ENCODE measurements at places on chromosomes 16 and 17.

- DNase-seq = no peak
Measured at GRCh38 chr17:45791041-45791582, 7.0 kb downstream of the CRHR1 start.

DNA sequence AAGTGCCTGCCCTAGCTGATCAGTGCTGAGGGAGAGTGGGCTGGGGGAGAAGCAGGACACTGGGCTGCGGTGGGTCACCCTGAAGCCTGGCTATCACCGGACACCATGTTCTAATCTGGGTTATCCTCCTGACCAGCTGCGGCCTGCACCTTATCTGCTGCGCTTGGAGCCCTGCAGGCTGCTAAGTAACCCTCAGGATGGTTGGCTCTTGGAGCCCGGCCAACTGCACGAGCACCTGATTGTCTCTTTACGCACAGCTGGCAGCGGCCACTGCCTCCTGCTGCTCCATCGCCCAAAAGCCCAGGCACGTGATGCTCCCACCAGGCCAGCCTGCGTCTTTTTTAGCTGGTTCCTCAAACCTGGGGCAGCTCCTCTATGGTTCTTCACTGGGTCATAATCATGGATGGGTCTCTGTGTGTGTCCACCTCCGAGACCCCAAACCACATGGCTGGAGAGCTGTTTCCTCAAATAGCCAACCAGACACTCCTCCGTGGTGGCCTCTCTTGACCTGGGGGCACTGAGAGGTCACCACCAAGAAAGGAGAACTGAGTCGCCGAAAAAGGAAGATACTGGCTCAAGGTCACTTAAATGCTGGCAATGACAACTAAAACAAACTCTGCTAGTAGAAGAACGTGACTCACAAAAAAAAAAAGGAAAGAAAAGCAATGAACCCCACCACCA is 21.7 kb downstream of the SPHK1 start:
- DNase-seq = no peak

DNA sequence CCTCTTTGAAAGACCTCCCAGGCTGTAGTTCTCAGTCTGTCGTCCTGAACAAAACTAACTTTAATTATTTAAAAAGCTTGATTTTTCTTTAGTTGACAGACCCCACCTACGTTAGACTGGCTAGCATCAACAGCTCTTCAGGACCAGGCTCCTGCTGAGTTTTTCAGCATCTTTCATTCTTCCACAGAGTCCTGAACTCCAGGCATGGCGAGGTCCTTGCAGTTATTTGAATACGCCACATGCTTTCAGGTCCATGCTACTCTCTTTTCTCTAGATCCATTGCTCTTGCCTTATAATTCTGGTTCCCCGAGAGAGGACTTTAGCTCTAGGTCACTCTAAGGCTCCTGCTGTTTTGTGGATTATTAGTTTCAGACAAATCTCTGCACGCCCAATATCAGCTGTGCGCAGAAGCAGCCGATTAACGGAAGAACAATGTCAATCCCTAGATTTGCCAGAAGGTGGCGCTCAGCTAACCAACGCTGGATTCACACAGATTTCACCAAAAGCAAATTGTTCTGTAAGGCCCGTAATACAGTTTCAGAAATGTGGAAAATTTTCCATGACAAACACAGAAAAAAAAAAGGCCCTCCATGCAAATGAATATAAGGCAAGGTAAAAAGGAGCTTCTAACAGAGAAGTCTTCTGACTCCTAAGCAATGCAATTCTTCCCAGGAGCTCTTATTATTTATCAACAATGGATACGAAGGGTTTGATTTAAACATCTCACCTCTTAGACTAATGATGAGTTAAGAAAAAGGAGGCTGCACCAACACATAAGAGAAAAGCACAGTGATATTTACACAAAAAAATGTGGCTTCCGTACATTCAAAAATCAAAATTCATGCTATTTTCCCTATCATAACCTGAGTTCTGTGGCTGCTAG is 33.5 kb upstream of the BCO1 start:
- peak; percentile 38 for DNase-seq

DNA sequence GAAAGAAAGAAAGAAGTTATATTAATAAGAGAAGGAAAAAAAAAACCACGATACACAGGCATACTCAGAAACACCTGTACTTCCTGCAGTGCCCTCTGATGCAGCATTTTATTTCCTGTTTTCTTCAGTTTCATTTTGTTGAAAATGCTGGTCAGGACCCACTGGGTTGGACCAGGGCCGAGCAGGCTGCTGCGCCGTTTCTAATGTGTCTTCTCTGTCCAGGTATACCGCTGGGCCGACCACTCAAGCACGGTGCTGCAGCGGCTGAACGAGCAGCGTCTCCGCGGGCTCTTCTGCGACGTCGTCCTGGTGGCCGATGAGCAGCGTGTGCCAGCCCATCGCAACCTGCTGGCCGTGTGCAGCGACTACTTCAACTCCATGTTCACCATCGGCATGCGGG is 8.3 kb downstream of the KLHL36 start:
- no peak for DNase-seq

DNA sequence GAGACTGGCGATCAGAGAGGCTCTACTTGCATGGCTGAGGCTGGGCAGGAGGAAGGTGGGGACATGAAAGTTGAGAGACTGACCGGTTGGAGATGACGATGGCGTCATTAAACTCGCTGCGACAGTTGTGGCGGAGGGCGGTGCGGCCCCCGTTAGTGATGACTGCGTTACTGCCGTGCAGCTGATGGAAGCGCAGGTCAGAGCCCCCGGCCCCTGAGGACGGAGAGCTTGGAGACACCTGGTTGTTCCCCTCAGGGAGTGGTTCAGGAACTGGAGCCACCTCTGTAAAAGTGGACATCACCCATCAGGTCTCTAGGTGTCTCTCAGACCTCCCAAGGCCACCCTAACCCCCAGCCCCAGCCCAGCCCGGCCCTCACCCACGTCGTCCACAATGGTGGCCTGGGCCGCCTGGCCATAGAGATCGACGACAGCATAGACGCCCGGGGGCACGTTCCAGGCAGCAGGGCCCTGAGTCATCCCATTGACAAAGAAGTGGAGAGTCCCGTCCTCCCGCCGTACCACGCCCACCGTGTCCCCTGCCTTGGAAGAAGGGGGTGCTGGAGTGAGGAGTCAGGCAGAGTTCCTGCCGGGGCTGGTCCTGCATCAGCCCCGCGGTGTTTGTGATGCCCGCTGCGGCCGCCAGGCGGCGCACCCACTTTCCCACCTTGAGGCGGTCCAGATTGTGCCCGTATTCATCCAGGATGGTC is 5.3 kb downstream of the NEURL4 start:
- peak; percentile 62 for DNase-seq

GRCh38 chr17:76135810-76136188 is 5.2 kb downstream of the FOXJ1 start:
- DNase-seq = no peak

- no peak for DNase-seq
Measured at GRCh38 chr17:44069974-44070454, 521 bp upstream of the G6PC3 start.

GRCh38 chr16:81633147-81633619 is 145.9 kb upstream of the PLCG2 start:
- peak; percentile 10 for DNase-seq

GRCh38 chr17:3157218-3157617 is 29.9 kb upstream of the OR1G1 start:
- DNase-seq = no peak
